ENCODE measurements at places on chromosomes 1 and 21. TPM values are rescaled to one million over a fixed set of nuclear protein-coding genes. Genes with fewer than 3 reads are reported as not detected.

DNA sequence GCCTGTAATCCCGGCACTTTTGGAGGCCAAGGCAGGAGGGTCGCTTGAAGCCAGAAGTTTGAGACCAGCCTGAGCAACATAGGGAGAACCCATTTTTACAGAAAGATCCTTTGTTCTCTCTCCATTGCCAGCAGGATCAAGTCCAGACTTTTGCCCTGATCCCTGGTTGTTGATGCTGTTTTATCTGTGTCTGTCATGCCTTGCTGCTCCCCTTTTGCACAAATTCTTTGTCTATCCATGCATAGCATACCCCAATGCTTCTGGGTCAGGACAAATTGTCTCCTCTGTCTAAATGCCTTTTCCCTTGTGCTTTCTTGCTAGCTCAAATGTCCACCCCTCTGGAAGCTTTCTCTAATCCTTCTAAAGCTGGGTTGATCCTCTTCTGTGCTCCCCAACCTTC, 25.3 kb upstream of the FAAH start:
- DNase-seq, result peak; percentile 49

GRCh38 chr1:8902765-8903164, 24.3 kb upstream of the ENO1 start:
- peak; percentile 56 for DNase-seq

DNA sequence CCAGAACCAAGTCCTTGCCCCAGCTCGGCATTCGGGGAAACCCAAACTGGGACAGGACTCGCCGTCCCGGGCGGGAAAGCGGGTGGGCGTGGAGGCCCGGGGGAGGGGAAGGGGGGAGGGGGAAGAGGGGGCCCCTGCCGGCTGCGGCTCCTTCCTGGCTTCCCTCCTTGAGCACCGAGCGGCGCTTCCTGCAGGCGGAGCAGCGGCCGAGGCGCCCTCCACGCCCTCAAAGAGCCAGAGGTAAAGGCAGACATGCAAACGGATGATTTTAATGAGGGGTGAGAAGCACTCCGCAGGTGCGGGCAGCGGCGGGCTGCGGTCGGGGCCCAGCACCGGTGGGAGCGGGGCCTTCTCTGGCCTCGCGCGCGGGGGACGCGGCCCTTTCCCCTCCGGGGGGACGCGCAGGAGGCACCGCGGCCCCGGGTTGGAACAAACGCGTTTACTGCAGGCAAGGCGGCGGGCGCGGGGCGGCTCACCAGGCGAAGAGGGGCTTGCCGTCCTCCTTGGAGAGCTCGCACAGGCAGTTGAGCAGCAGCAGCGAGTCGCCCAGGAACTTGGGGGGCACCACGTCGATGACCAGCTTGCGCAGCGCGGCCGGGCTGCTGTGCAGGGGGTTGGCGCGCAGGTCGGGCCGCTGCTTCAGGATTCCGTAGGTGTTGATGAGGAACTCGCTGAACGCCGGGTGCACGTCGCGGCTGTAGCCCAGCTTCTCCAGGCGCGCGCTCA, 5.7 kb upstream of the FTCD start:
- DNase-seq, result no peak

- no peak for DNase-seq
These were observed 89.3 kb upstream of the CNIH3 start for GRCh38 chr1:224526771-224527170.

DNA sequence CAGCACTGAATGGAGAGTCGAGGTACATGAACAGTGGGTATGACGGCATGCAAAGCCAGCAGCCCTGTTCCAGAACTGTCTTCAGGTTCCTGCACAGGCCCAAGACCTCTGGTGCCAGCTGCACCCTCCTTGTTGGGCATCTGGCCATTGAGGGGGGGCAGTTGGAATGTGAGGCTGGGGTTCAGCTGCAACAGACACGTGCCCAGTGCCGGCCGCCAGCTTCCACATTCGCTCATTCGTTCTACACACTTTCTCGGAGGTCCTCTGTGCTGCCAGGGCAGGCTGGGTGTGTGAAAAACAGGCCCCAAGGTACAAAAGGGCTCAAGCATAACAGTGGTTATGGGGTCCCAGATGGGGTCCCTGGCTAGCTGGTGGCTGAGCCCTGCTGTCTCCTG, 37.9 kb upstream of the SLC19A1 start:
- DNase-seq, result no peak

GRCh38 chr21:20511216-20511880, 486.9 kb upstream of the NCAM2 start:
- DNase-seq, result no peak

- DNase-seq, result peak; percentile 40
These were observed at the start of gene C1orf210 for GRCh38 chr1:43285269-43285990. Gene C1orf210, minus strand, starts transcription at chr1:43285581. Its CDS starts 2,311 bp downstream, at chr1:43283270.

DNA sequence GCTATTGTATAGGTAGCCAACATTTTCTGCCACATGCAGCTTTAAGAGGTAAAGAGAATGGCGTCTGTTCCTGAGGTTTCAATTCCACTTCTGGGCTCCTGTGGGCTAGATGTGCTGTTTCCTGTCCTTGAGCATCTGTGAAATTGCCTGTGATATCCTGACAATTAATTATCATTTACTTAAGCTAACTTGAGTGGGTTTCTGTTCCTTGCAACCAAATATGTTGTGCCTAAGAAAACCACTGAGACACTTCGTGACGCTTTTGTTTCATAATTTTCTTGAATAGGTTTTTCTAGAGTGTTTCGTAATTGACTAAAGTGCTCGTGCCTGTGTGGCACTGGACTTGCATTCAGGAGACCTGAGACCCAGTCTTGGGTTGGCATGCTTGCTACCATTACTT, 127.3 kb upstream of the POU3F1 start:
- DNase-seq, result no peak

- DNase-seq, result peak; percentile 100
These were observed 27.4 kb upstream of the KIRREL1 start for GRCh38 chr1:157966031-157966537.

- DNase-seq, result peak; percentile 30
These were observed 103.8 kb downstream of the DMRTB1 start for GRCh38 chr1:53562981-53563379.

DNA sequence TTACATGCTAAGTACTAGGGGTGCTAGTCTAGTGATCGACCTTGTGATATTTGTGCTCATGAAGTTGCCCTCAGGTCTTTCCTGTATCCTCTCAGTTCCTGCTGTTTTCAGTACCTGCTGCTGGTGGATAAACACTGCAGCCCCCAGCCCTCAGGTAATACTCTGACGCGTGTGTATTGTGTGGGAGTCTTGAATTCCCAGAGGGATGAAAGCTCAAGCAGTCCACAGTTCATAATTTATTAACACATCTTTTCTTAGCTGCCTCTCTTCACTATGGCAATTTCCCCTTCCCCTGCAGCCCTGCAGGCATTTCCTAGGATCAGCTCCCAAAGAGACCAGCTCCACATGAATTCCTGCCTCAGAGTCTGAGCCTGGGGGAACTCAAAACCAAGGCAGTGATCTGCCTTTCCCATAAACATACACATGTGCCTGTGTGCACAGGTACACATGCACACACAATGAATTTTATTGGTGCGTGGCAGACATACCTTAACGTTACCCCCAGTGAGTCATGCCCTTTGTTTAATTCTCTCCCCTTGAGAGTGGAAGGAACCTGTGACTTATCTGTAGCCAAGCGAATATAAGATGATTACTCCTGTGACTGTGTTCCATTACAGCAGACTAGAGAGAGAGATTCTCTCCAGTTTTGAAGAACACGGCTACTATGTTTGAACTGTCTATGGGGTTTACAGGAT, 14.1 kb upstream of the HMGCS2 start:
- peak; percentile 80 for DNase-seq

DNA sequence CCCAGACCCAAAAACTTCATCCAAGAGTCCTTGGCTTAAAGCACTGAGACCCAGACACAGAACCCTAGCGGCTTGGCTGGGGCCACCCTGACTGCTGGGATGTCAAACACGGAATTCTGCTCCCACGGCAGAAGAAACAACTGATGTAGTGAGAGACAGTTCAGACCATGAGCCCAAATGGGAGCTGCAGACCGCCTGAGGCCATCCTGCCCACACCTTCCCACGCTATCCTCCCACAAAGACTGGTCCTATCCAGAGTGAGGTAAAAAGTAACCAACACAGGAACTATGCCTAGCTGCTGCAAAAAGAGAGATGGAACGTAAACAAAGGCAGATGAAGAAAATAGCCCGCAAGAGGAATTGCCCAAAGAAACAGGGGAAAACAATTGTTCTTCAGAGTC, 203.3 kb downstream of the PTPRU start:
- DNase-seq, result peak; percentile 8

GRCh38 chr1:31161571-31161970, 78.1 kb downstream of the NKAIN1 start:
- no peak for DNase-seq

DNA sequence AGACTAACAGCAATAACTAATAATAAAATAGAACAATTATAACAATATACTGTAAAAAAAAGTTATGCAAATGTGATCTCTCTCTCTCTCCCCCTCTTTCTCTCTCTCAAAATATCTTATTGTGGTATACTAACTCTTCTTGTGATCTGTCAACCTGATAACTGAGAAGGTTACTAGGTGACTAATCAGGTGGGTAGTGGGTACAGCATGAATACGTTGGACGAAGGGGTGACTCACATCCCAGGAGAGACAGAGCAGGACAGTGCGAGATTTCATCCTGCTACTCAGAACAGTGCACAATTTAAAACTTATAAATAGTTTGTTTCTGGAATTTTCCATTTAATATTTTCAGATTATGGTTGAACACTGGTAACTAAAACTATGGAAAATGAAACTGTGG, 257.5 kb downstream of the LRRC40 start:
- peak; percentile 82 for DNase-seq

GRCh38 chr1:230750576-230750975, 3.4 kb downstream of the CAPN9 start:
- DNase-seq, result no peak

GRCh38 chr1:207910591-207911354, at the start of gene CD34:
Gene CD34, minus strand, starts transcription at chr1:207911125. Its CDS starts 45 bp downstream, at chr1:207911080.
- DNase-seq, result no peak

- DNase-seq, result no peak
These were observed 30.9 kb downstream of the LMO4 start for GRCh38 chr1:87359586-87359985.

- DNase-seq, result no peak
These were observed 973 bp downstream of the C1orf74 start for GRCh38 chr1:209783386-209783785.

DNA sequence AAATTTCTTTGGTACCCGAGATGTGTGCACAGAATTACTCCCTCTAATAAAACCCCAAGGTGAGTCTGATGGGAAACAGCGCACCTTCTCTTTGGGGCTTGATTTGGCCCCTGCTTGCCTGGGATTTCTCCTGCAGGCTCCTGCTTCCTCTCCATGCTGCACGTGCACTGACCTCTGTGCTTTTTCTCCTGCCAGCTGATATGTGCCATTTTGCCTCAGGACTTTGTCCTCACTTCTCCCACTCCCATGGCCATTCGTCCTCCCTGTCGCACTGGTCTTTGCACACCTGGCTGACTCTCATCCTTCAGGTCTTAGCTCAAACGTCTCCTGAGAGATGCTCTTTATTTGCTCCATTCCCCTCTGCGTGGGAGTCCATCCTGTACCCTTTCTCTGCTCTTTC, 1.2 kb downstream of the CBR1 start:
- no peak for DNase-seq

DNA sequence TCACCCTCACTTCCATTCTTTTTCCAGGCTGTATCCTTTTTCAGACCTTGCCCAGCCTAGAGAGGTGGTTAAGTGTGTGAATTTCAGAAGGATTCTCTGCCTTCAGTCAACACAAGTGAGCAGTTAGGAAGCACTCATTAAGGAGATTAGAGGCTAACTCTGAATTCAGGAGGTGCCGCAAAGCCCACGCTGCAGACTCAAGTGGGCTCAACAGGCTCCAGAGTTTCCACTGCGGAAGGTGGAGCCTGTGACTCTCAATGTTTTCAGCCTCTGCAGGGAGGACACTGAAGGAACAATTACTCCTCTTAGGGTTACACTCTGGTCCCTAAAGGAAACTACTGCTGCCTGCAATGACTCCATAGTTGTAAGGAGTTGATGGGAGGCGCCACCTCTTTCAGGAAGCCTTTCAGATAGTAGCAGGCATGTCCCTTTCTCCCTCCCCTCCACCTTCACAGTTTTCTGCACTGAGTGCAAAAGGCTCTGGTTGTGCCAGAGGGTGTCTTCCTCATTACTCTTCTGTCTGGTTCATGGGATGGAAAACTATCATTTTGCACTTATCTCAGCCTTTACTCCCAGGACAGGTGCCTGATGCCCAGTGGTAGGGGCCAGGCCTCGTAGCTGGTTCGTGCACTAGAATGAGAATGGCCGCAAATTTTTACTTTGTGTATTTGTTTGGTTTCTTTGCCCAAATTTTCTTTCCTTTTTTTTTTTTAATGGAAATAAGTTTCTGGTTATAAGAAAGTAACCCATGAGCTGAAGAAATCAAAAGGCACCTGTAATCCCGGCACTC, 55.2 kb upstream of the SELENON start:
- DNase-seq, result no peak

GRCh38 chr1:210482945-210483617, 154.4 kb downstream of the HHAT start:
- DNase-seq, result no peak

CD247 gene
- not detected for total RNA-seq

USP16 gene
- total RNA-seq, result 36.6 TPM

LCE2C gene
- not detected for total RNA-seq

HTR6 gene
- not detected for total RNA-seq

ZMYND12 gene
- 0.87 TPM for total RNA-seq

RAB42 gene
- total RNA-seq, result 49.0 TPM

PDPN gene
- 0.87 TPM for total RNA-seq

ASPM gene
- total RNA-seq, result 12.3 TPM

INKA2 gene
- total RNA-seq, result 4.7 TPM

S1PR1 gene
- 6.8 TPM for total RNA-seq

CIART gene
- total RNA-seq, result 2.4 TPM

PRUNE1 gene
- 21.6 TPM for total RNA-seq
